Astrocyte (in vitro differentiated cells and primary cell): ENCODE measurements at places on chromosomes 16 and 17.

DNA sequence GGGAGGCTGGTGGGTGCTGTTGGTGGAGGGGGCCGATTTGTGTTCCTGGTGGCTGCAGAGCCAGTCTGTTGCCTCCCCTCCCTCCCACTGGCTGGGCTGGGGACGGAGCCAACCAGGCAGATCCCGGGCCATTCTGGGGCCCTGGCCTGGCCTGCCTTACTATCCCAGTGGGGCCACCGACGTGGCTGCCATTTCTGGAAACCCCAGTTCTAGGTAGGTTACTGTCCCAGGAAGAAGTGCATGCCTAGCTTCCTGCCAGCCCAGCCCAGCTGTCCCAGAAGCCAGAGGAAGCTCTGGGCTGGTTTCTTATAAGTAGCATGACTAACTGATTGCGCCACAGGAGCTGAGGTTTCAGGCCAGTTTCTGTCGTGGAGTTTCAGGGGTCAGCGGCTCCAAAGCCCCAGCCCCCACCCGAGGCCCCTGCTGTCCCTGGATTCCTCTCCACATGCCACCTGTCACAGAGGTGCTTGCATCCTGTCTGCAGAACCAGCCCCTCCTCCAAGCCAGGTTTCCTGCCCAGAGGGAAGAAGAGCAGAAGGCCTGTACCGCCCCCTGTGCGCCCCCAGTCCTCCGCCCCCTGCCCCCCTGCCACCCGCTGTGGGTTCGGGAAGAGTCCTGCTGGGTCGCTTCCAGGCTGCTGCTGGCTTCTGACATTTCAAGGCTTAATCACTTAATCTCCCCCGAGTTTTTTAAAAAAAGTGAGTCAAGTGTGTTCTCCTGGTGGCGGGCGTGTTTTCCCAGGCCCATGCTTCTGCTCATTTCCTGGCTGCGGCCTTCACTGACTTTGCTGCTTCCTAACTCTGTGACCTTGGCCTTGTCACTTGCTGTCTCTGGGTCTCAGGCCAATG, 13.2 kb downstream of the IL4R start:
- DNase-seq: peak; percentile 92

DNA sequence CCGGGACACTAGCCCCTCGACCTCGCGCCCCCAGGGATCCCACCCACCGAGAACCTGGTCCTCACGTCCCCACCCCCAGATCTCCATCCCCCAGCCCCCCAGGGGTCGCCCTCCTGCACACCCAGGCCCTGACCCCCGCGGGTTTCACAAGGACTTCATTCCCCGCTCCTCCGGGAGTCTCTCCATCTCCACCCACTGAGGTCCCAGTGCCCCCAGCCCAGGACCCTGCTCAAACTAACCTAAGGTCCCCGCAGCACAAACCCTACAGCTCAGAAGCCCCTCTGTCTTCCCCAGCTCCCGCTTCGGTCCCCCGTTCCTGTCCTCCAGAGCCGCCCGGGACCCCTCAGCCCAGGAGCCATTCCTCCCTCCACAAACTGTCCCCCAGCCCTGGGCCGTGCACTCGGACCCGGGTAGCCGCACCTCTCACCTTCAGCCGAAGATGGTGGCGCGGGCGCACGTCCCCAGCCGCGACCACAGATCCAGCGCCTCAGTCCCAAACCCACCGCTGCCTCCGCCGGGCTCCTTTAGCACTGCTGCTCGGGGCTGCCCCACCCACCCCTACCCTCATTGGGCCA, at the start of gene MYH10:
Gene MYH10, minus strand, starts transcription at position 499 of the 575 bp plus-strand sequence. CDS start 7,479 bp downstream, outside the sequence.
- DNase-seq: no peak

- peak; percentile 92 for DNase-seq
Measured at GRCh38 chr16:17828012-17828411, 357.3 kb upstream of the XYLT1 start.

GRCh38 chr17:80065478-80066170, 29.2 kb downstream of the CCDC40 start:
- no peak for DNase-seq

DNA sequence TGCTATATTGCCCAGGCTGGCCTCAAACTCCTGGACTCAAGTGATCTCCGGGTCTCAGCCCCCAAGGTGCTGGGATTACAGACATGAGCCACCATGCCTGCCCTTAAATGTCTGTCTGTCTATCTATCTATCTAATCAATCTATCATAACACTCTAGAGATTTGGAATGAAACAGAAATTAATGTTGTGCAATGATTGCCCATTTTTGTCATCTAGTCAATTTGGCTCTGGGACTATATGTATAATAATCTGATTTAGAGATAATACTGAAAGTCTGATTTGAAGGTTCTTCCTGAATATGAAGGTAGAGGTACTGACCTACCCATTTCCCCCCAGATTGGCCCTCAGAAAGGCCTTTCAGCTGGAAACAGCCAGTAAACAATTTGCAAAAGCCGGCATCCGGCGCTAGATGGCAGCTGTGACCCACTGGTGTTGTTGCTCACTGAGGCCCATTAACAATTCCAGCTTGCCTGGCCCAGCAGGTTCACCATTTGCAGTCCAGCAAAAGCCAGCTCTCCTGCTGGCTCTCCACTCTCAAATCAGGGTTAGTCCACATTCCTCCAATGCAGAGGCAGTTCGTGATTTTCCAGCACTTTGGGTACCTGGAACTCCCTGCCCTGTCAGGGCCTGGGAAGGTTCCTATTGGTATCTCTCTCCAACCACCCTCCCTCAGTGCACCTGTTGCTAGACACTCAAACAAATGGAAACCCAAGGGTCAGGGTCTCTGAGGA, 22.9 kb upstream of the C16orf87 start:
- DNase-seq: peak; percentile 32

GRCh38 chr16:56423584-56424403, 1.6 kb downstream of the AMFR start:
- no peak for DNase-seq

GRCh38 chr16:26733710-26734109, 333.0 kb upstream of the C16orf82 start:
- DNase-seq: no peak

DNA sequence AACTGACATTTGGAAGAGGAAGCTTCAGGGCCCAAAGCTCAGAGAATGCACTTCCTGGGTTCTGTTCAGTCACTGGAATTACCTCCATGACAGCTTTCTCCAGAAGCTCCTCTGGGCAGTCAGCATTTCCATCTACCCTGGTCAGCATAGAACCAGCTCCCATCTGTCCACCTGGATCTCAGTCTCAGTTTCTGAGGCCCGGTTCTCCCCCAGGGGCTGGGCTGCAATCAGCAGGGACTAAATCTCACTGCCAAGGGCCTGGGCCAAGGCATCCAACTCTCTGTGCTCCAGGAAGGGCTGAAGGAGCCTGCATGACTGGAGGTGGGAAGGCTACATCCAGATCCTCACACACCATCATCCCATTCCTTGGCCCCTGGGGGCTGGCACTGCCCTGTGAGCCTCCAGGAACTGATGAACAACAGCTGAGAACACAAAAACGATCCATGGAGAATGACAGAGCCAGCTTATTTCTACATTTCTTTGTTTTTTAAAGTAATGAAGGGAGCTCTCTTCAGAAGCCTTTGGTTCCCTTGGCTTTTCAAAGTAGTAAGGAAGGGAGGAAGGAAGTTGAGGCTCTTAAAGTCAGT, 66.3 kb upstream of the MRTFB start:
- DNase-seq: no peak

GRCh38 chr17:80561541-80562114, 17.0 kb downstream of the RPTOR start:
- DNase-seq: no peak

DNA sequence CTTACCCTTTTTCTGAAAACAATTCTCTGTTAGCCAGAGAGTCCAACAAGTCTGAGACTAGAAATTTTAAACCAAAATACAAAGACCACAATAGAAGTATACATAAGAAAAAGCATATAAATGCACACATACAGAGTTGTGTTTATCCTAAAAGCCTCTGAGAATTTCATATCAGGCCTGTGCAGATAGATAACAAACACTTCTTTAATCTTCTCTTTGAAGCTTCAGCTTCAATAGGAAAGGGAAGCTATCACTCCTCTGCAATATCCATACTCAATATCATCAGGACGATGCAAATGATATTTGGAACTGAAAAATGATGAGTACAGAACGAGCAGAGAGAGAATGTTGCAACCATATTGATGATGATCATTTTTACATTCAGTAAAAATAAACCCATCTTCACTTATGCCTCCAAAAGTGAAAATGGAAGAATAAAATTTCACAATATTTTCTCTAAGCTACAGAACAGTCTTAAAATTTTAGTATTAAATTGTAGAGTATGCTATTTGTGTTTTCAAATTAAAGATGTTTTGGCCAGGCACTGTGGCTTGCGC, 61.6 kb downstream of the SKAP1 start:
- DNase-seq: no peak

- DNase-seq: no peak
Measured at GRCh38 chr16:83400234-83400633, 407.5 kb upstream of the HSBP1 start.

DNA sequence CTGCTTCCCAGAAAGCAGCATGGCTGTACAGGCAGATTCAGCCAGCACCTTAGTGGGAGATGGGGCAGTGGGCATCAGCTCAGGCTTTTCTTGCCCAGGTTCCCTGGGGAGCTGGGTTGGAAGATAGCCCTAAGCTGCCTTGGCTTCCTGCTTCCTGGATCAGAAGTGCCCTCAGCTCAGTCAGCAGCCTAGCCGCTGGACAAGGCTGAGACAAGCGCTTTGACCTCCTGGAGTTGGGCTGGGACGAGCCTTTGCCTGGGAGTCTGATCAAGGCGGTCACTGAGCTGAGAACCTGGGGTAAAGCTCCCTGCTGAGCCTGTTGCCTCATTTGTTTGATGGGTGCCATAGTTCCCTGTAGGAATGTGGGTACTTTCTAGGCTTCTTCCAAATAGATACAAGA, 190.0 kb downstream of the RAB11FIP4 start:
- DNase-seq: no peak

- DNase-seq: no peak
Measured at GRCh38 chr16:67915831-67916723, 15.6 kb downstream of the CTRL start.

DNA sequence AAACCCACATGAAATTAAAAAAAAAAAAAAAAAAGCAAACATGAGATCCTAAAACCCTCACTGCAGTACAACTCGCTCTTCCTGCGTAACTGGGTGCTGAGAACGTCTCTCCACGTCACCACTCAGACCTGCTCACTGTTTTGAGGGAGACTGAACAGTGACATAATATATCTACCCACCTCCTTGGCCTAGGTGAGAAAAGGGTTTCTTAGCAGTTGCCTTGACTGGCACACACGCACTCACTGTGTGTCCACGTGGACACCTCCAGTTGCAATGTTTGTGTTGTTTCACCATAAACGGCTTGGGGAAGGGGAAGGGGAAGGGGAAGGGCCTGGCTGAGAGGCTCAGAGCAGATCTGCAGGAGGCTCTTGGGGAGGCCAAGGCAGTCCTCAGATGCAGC, 32.0 kb downstream of the FANCA start:
- no peak for DNase-seq
